ENCODE measurements at places on chromosomes 7 and 10.
A peak's percentile ranks its signal among the peaks of the same experiment; 100 is the strongest.

DNA sequence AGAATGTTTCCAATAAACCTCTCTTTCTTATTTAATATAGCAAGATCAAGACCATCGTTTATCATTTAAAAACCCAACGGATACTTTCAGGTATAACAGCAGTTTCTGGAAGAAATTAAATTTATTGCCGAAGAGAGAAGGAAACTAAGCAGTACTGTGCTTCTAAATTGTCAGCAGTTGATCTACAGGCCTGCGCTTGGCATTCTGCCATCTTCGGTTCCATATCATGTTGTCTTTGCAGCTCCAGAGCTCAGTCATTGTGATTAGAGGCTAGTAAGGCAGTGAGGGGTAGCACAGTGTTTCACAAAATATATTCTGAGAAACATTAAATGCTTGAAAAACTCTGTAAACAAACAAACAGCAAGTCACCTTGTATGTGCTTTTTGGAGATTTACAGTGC is 301.3 kb downstream of the REEP3 start:
- no peak for DNase-seq

GRCh38 chr10:51668336-51668689 is 31.1 kb downstream of the CSTF2T start:
- DNase-seq = no peak

DNA sequence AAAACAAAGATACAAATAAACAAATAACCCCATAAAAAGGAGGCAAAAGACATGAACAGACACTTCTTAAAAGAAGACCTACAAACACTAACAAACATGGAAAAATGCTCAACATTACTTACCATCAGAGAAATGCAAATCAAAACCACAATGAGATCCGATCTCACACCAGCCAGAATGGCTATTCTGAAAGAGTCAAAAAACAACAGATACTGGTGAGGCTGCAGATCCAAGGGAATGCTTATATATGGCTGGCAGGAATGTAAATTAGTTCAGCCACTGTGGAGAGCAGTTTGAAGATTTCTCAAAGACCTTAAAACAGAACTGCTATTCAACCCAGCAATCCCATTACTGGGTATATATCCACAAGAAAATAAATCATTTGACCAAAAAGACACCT is 80.4 kb upstream of the NRP1 start:
- DNase-seq = no peak

GRCh38 chr10:4201866-4202825 is 417.1 kb upstream of the KLF6 start:
- DNase-seq = no peak

DNA sequence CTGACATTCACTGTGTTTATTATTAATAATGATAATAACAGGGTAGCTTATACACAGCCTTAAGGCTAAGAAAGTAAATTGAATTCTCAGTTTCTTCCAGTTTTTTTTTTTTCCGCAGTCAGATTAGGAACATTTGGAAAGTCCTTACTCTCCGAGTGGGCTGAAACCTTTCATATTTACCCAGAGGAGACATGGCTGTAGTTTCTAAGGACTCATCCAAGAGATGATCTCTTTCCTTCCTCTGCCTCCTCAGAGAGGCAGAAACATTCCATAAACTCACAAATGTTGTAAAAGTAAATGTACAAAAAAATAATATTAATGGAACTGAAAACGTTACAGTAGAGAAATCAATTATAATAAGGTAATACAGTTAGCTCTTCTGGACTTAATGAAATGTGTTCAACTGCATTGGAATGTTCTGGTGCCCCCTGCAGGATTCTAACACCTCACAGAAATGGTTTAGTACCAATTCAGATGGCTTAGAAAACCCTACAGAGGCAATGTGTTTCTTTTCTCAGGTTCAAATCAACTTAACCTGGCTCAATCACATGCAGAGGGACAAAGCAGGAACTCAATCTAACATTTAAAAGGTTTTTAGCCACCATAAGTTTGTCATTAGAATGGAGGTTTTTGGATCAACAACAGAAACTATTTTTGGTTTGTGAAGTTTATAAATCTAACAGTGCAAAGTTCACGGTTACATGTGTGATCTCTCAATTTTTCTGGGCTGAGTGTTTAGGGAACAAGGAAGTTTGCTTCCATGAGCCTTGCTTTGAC is 71.7 kb downstream of the ICA1 start:
- DNase-seq = peak; percentile 46

GRCh38 chr10:62978482-62978881 is 154.6 kb upstream of the NRBF2 start:
- DNase-seq = no peak

DNA sequence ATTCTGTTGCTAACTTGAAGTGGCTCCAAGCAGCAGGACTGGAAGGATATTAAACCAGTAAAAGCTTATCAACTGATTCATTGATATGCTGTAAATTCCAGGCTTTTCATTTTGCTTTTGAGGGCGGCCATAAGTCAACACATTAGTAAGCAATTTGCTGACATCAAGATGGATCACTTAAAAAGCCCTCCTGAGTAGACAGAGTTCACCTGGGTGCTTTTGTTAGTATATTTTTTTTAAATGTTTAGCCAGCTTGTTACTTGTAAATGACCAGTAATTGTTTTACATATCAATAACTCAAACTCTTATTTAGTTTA is 26.5 kb downstream of the RNF32 start:
- DNase-seq = no peak

DNA sequence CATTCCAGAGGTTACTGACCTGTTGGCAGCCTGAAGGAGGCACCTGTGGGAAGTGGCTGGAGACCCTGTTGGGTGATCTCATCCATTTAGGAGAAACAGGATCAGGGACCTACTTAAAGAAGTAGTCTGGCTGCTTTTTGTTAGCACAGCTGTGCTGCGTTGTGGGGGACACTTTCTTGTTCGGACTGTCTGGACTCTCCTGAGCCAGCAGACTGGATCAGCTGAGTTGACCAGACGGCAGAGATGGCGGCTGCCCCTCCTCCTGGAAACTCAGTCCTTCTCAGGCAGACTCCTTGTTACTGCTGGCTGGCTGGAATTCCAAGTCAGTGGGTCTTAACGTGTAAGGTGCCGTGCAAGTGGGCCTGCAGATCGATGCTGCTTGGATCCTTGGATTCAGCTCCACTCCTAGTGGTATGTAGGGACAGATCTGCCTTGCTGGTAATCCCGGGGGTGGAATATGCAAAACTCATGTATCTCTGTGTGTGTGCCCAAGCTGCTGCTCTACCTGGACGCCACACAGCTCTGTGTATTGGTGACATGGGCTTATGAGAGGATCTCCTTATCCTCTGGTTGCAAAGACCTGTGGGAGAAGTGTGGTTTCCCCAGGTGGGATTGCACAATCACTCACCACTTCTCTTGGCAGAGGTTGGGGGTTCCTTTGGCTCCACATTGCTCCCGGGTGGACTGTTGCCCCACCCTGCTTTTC is 87.3 kb downstream of the CCSER2 start:
- DNase-seq = no peak

- no peak for DNase-seq
Measured at GRCh38 chr10:15267496-15267895, 99.0 kb upstream of the NMT2 start.

GRCh38 chr7:144027974-144028373 is 20.8 kb upstream of the OR2A5 start:
- no peak for DNase-seq

GRCh38 chr7:2738766-2739549 is 51.0 kb downstream of the AMZ1 start:
- no peak for DNase-seq

DNA sequence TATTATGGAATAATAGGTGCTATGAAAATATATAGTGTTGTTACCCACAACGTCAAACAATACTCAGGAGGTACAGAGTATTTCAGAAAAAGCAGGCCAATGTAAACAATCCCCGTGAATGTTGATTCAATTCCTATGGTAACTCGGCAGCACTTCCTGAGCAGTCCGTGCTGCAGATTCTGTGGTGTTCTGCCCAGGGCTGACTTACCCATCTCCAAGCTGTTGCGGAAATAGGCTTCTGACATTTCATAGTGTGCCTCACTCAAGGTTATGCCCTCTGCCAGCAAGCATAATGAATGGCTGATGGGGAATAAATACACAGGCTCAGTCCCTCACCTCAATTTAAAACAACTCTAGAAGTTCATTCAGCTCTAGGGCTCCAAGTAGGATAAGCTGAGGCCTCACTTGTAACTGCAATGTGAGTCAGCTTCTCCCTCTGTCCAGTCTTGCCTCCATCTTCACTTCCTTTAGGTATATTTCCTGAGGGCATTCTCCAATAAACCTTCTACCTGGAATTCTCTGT is 177.6 kb downstream of the GNAI1 start:
- DNase-seq = peak; percentile 14

DNA sequence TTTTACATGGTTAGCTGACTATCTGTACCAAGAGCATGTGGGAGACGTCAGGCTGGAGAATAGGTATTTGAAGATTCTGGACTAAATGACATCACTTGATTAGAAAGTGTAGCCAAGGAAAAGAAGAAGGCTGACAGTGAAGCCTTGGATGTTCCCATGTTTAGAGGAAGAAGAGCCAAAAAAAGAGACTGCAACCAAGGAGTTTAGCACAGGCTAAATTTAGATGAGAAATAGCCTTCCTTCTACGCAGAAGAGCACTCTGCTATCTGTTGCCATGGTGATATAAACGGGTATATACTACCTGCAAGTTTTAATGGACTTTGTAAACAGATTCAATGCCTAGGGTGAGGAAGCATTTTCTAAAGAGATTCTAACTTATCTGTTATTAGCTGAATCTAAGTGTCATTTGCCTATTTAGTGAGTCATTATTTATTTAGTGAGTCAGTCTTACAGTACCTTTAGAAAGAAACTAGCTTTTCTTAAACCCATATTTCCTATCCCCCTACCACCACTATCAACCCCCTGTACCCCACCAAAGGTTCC is 69.8 kb downstream of the CDK6 start:
- DNase-seq = no peak

DNA sequence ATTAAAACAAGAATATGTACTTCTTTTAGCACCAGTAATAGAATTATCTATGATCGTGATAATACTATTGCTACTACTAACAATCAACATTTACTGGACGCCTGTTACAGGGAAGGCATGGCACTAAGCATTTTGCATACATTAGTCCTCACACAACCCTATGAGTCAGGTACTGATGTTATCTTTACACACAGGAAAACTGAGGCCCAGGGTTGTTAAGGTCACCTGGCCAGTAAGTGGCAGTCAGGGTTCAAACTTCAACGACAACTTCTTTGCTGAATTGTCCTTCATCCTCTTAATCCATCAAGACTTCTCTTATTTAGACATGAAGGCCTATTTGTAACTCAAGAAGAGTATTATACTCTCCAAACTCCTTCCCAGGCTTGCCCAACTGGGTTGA is 41.9 kb upstream of the ACSL5 start:
- no peak for DNase-seq

- DNase-seq = peak; percentile 84
Measured at GRCh38 chr7:100130608-100131453, 4.1 kb downstream of the MBLAC1 start.

- DNase-seq = no peak
Measured at GRCh38 chr10:100766693-100767421, 21.5 kb downstream of the PAX2 start.

DNA sequence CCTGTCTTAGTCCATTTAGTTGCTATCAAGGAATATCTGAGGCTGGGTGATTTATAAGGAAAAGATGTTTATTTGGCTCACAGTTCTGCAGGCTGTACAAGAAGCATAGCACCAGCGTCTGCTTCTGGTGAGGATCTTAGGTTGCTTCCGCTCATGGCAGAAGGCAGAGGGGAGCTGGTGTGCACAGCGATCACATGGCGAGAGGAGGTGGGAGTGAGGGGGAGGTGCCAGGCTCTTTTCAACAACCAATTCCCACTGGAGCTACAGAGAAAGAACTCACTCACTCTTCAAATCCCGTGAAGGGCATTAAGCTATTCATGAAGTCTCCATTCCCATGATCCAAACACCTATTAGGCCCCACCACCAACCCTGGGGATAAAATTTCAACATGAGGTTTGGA is 371.6 kb downstream of the SH2D4B start:
- no peak for DNase-seq

- DNase-seq = no peak
Measured at GRCh38 chr7:81692146-81692905, 77.5 kb downstream of the HGF start.

DNA sequence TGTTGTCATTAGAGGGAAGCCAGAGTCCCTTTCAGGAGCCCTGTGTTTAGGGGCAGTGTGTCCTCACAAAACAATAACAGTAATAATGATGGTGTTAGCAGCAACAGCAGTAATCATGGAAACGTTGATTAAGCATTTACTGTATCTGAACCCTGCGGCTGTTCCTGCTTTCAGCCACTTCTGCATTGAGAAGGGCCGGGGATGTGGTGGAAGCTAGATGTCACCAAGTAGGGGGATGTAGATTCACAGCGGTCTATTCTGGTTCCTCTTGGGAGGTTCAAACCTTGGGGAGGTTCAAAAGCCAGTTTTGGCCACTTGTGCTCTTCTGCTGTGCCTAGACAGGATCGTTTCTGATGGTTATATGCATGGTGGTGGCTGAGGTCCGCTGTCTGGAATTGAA is 44.8 kb downstream of the PRPF18 start:
- DNase-seq = no peak

DNA sequence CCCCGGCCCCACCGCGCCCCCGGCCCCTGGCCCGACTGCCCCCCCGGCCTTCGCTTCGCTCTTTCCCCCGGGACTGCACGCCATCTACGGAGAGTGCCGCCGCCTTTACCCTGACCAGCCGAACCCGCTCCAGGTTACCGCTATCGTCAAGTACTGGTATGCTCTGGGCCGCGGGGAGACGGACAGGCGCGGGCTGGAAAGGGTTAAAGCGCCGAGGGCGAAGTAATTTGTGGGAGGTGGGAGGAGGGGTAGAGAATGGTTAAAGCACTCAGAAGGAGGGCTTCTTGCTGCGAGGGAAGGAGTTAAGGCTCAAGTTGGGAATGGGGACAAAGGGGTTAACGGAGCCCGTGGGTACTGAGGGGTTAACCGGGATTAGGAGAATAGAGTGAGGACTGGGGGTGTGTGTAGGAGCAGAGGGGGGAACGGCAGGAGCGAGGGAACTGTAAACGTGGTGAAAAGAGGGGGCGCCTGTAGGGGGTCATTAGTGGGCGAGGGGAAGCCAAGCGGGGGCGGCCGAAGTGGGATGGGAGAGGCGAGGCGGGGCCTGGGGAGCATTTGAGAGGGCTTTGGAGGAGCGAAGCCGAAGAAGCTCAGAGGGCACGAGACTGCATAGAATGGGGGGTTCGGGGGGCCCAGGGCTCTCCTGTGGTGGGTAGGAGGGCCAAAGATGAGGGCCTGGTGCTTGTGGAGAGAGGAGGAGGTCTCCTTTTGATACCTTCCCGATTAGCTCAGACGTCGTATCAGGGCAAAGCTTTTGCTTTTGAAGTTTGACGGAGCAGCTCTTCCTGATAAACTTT is 605 bp downstream of the SUFU start:
- DNase-seq = peak; percentile 51

- no peak for DNase-seq
Measured at GRCh38 chr10:46239247-46239646, 47.5 kb upstream of the ANTXRL start.

DNA sequence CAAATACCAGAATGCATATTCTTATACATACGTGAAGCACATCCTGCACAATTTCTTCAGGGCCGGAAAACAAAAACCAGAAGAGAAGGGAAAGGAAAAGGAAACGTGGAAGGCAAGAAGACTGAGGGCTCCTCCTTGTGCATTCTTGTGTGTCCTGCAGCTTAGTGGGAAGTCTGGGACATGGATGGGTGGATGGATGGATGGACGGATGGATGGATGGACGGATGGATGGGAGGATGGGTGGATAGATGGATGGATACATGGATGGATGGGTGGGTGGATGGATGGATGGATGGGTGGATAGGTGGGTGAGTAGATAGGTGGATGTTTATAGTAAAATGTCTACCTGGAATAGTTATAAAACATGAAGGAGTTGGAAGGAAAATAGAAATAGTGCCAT is 30.8 kb upstream of the SLC35B4 start:
- DNase-seq = no peak

- DNase-seq = no peak
Measured at GRCh38 chr10:70615211-70615610, 12.7 kb upstream of the PRF1 start.

All from SJCRH30 (cell line).